Germinal center (tissue), 1 donor: ENCODE measurements at places on chromosomes 5 and 9.

GRCh38 chr9:34984049-34984448, 5.5 kb upstream of the DNAJB5 start:
- DNase-seq = no peak

- DNase-seq = no peak
Measured at GRCh38 chr9:34992376-34992951, 2.9 kb downstream of the DNAJB5 start.

- peak; percentile 30 for DNase-seq
Measured at GRCh38 chr9:126985870-126986498, 71.4 kb downstream of the RALGPS1 start.

DNA sequence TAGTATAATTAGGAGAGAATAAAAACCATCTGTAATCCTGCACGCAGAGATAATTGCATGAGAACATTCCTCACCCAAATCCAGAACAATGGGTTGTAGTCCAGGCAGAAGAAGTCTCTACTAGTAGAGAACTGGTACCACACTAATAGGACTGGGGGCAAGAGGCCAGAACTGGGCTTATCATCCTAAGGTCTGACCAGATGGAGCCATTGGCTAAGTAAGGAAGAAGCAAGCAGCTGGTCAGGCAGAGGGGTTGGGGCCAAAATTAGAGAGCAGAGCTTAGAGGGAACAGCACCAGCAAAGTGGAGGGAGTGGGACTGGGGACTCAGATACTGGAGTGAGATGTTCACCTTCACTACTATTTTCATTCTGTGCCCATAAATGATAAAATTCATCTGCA, 35.4 kb upstream of the MAP1B start:
- no peak for DNase-seq

DNA sequence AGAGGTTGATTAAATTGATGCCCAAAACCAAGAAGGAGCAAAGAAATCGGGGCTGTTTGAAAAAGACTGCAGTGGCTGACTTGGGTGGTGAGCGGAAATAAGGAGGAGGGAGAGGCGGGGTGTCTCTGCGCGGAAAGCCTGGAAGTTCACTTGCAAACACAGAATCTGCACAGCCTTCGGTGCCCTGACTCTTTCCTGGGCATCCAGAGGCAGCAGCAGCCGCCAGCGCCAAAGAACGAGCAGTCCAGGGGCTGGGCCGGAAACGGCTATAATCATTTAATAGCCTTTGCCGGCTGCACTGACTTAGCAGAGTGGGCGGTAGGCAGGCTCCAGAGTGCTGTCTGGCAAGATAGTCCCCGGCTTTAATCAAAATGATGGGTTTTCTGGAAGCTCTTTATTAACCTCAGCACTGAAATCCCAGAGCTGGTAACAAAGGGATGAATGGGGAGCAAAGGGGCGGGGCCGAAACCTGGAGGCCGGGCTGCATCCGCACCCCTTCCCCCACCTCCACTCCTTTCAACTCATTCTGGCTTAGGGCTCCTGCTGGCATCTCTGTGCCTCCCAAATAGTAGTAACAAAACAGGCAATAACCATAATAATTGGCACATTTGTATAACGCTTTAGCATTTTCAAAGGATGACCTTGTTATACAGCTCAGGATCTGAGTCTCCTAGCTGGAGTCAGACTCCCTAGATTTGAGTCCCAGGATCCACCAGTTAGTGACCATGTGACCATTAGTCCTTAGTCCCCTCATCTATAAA, 35.7 kb downstream of the PCDHAC2 start:
- DNase-seq = no peak

DNA sequence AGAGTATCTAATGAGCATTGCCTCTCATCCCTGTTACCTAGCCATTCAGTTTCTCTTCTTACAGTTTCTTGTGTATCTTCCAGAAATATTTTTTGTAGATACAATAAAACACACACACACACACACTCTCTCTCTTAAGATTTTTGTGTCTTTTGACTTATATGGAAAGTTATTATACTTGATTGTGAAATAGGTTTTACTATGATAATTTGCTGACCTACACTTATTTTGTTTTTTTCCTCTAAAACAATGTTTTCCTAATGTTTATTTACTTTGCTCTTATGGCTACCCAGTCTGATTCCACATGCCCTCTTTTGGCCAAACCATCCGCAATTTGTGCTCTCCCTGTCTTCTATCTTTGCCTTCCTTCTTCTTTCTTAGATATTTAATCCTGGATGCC, 25.3 kb downstream of the LRRTM2 start:
- no peak for DNase-seq

DNA sequence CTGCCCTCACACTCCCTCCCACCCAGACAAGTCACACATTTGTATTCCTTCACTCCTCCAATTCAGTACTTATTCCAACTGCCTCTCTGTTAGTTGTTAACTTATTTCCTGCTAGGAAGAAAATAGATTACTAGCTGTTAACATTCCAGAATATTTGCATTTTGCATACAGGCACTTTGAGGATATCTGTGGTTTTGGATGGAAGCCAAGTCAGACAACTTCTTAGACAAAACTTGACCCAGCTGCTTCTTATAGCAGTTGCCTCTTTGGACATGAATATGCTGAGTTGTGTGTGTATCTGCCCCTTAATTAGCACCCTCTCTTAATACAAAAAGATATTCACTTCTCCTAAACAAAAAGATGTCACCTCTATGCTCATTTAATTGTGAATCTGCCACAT, 1280.6 kb upstream of the ACO1 start:
- DNase-seq = no peak

GRCh38 chr9:75482566-75482965, 394.3 kb downstream of the OSTF1 start:
- DNase-seq = no peak
